ENCODE measurements at places on chromosomes 2 and 18. TPM values are rescaled to one million over a fixed set of nuclear protein-coding genes. Genes with fewer than 3 reads are reported as not detected.

Gene HOXD10
- total RNA-seq = 0.43 TPM

Gene KCNG2
- not detected for total RNA-seq

Gene IL1F10
- not detected for total RNA-seq

Gene SERTAD2
- total RNA-seq = 15.5 TPM

DNA sequence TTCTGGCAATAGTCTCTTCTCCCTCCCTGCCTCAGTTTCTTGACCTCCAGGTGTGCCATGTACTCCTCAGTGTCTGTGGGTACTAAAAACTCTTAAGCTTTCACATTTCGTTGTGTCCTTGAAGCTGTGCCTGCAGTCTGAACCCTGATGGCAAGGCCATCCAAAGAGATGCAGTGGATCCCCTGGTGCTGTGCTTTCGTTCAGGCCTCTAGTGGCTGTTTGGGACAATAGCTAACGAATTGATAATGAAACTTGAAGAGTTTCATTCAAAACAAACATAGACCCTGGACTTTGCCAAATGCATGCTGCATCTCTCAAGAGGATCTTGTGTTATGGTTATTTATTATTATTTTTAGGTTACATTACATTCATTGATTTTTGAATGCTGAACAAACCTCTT lies 523.1 kb upstream of the FSIP2 start:
- DNase-seq = no peak

GRCh38 chr2:180203972-180204371 lies 196.9 kb upstream of the CWC22 start:
- peak; percentile 44 for DNase-seq

GRCh38 chr2:68318914-68319397 lies 793 bp downstream of the CNRIP1 start:
- DNase-seq = no peak

GRCh38 chr2:142008135-142008744 lies 122.6 kb downstream of the LRP1B start:
- no peak for DNase-seq

DNA sequence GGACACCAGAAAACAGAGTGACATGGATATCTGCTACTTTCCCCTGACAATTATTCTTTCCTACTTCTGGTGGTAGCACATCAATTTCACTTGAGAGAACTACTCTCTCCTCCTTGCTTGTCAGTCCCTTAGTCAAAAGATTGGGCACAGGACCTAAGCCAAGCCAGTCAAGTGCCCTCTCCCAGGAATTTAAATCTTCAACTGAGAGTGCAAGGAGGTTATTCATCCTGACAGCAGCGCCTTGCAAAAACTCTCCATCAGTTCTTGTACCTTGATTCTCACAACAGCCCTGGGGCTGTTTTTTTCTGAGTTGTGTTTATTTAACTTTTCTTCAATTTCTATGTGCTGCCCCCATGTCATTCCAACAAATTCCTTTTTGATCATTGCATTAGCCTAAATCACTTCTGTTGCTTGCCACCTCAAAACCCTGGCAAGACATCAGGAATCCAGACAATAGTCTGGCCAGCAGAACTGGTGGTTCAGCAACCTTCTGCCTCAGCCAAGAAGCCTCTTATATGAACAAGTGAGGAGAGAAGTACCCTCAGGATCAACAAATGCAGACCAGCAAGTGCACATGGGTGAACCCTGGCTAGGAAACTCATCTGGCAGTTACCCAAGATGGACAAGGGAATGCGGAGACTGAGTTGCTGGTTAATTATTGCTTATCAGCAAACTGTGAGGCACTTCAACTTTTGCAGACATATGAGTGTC lies 19.4 kb downstream of the COL4A3 start:
- no peak for DNase-seq

DNA sequence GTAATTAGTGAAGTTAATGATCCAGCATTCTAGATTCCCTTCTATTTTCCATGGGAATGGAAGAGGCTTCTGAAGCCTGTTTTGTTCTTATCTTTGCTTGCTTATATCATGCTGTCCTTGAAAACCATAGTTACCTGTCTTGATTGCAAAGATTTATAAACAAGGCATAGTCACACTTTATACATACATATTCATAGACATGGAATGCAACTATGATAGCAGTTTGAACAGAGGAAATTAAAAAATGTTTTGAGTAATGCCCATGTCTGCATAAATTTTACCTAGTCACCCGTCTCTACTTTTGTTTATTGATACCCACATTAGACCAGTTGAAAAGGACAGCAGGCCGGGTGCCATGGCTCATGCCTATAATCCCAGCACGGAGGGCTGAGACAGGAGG lies 289.0 kb downstream of the PTPRM start:
- no peak for DNase-seq

- no peak for DNase-seq
These were observed 23.3 kb downstream of the NEB start for GRCh38 chr2:151711025-151711424.

GRCh38 chr18:22172120-22172582 lies 2.8 kb downstream of the GATA6 start:
- DNase-seq = no peak

DNA sequence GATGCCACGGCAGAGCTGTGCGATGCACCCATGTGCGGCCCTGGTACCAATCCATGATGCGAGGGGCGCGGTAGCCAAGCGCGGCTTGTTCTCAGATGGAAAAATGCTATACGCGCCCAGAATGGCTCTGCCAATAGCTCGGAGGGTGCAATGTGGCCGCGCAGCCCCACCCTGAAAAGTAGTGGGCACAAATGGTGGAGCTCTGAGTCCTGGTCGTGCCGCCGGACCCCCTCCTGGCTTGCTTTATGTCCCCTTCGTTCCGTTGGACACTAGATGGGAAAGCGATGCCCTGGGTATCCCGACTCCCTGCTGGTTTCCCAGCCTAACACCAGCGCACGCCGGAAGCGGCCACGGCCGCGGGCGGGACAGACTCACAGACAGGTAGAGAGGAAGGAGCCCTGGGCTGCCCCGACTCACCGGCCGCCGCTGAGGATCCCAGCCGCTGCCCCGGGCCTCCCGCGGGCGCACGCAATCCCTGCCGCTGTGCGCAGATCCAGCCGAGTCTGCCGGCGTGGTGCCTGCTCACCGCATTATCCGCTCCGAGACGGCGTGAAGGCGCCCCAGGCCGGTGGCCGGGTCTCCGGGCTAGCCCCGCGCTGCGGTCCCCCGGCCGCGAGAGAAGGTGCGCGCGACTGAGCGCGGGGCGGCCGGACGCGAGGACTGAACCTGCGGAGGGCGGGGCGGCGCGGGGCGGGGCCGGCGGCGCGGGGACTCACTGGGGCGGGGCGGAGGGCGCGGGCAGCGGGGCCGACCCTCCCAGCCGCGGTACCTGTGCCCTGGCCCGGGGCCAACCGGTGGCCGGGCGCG lies at the start of gene CDC42EP3:
Gene CDC42EP3, minus strand, starts transcription at position 634 of the 807 bp plus-strand sequence. CDS start 25,055 bp downstream, outside the sequence.
- DNase-seq = peak; percentile 78

- DNase-seq = no peak
These were observed 4.5 kb downstream of the BOK start for GRCh38 chr2:241563031-241563507.

- no peak for DNase-seq
These were observed 9.4 kb upstream of the GPR17 start for GRCh38 chr2:127636248-127637235.

DNA sequence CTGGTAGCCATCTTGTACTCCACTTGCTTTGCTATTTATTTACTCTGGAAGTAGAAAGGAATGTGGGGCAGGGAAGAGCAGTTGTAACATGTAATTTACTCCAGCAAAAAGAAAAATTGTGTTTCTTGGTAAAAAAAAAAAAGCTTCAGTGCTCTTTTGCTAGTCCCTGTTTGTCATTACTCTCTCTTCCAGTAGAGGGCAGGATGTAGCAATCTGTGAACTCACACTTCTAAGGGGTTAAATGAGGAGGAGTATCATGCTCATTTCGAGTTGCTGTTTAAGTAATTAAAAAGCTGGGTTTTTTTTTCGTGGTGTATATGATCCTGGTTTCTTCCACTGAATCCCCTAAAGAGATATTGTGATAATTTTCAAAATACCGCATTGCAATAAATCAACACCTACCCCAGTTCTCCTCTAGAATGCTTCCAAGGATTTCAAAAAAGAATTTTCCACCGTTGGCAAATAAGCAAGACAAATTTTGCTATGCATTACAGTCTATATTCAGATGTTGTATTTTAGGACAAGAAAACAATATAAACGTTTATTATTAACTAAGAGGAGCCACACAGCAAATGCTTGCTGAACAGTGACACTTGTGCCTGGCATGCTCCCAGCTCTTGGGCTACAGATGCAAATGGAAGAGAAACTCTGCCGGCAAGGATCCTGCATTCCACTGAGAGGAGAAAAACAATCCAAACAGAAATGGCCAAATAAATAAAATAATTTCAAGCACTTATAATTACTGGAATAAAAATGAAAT lies 261.6 kb downstream of the ASXL3 start:
- DNase-seq = no peak

- DNase-seq = no peak
These were observed 96.0 kb downstream of the RHOB start for GRCh38 chr2:20542746-20543468.

DNA sequence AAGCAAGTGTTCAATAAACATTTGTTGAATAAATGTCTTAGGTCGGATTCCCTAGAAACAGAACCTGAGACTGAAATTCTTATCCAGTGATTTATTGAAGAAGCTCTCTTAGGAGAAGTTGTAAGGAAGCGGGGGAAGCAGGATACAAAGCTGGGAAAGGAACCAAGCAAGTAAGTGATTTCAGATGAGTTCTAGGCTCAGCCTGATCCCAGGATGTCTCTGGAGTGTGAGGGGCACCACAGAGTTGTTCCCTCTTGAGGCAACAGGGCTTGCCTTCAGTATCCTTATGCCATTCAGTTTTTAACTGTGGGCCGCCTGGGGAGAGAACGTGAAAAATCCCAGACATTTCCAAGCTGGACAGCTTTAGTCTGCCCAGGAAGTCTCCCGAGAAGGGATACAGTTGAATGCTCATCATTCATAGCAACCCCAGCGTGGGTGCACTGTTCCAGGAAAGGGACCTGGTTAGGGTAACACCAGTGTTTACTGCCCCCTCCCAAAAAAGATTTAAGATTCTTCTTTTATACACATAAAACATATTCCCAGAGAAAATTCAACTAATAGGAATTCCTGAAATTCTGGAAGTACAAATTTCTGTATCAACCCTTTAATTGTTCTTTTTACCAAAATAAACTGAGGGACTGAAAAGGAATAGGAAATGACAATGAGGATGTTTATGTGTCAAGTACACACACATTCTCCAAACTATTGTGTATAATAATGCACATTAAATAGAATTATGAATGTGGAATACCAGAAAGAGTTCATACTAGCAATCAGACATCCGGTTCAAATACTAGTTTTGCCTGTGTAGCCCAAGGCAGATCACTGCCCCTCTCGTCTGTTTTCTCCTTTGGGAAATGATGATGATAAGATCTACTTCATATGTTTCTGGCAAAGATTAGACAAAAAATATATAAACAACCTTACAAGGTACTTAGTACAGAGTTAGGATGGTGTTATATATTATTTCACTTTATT lies 592.1 kb upstream of the CDH2 start:
- no peak for DNase-seq

DNA sequence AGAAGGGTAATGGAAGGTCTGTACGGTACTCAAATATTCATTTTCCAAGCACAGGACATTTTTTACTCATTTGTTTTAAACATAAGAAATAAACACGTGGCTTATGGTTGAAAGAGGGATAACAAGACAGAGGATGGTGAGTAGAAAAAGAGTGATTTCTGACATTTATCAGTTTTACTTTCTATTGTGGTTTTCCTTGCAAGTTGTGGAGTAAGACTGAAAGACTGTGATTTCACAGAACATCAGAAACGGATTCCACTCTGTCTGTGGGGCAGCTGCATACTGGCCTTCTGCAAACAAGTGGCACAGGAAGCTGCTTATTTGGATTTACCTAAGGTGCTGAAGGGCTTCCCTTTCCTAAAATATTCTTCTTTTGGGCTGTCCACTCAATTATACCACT lies 122.2 kb upstream of the ITGB6 start:
- no peak for DNase-seq

DNA sequence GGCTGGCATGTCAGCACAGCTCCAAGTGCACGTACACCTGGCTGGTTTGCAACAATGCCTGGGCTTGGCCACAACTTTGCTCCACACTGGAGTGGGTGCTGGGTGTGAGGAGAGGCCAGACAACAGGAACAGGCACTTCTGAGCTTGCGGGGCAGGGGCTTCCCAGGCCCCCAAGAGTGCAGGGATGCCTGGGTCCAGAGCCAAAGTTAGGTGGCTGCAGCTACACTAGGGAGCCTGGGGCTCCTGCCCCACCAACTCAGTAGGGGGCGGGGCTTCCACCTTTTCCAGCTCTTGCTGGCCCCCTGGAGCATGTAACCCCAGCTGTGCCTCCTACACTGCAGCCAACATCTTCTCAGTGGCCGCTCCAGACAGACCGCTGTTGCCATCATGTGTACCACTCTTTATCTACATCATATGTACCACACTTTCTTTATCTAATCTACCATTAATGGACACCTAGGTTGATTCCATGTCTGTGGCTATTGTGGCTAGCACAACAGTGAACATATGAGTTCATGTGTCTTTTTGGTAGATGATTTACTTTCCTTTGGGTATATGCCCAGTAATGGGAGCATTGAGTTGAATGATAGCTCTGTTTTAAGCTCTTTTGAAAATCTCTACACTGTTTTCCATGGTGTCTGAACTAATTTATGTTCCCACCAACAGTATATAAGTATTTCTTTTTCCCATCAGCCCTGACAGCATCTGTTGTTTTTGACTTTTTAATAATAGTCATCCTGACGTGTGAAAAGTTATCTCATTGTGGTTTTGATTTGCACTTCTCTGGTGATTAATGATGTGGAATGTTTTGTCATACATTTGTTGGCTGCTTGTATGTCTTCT lies 87.9 kb downstream of the ZNF804A start:
- DNase-seq = no peak

DNA sequence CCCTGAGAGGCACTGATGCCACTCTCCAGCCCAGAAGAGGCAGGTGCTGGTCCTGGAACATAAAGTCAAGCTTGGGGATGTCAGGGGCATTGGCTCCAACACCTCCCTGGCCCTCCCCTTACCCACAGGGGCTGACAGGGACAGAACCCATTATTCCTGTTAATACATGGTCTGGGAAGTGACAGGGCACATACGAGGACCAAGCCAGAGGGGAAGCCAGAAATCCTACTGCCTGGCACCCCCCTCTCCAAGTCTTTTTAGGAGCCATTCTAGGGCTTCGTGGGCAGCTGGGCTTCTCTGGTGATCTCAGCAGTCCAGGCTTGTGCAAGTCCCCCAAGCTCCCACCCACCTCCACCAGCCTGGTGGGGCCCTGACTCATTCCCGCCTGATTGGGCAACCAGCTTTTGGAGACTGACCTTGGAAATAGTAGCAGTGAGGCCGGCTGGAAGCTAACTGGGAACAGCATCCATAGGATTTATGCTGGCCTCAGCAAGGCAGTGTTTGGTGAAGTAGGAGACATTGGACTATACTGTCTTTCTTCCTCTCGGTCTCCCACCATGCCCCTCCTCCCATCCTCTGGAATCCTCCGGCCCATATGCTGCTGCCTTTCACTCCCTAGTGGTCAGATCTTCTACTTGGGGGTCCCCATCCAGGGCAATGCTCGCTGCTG lies 86.4 kb upstream of the HK2 start:
- no peak for DNase-seq

- no peak for DNase-seq
These were observed 490.6 kb downstream of the THSD7B start for GRCh38 chr2:137255990-137256389.
